Neural progenitor cell (in vitro differentiated cells): ENCODE measurements at places on chromosomes 3 and 15.

GRCh38 chr3:5197022-5197421 is 9.5 kb downstream of the EDEM1 start:
- H3K4me1 ChIP-seq, result no peaks in the 10 kb centered on the region
- H3K4me3 ChIP-seq, result no peak overlapping the region
- no peak overlapping the region for H3K27ac ChIP-seq
- no peak for DNase-seq
- H3K36me3 ChIP-seq, result no peaks in the 10 kb centered on the region

DNA sequence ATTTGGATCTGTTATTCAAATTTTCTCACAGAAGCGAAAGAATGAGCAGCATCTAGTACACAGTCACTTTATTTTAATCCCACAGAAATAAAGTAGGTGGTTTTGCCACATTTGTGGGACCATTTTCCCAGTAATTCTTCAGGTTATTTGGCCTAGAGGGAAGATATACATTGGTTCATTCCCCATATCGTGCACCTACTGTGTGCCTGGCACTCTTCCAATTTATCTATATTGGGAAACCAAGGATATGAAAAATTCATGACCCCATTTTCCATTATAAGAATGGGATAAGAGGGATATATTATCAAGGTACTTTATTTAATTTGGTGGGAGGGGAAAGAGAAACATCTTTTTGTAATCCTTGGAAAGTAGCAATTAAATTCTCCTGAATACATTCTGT is 35.1 kb downstream of the TRIP4 start:
- H3K4me1 ChIP-seq, result no peaks in the 10 kb centered on the region
- DNase-seq, result no peak
- H3K27me3 ChIP-seq, result no peaks in the 10 kb centered on the region
- no peak overlapping the region for H3K27ac ChIP-seq
- H3K4me3 ChIP-seq, result no peak overlapping the region

DNA sequence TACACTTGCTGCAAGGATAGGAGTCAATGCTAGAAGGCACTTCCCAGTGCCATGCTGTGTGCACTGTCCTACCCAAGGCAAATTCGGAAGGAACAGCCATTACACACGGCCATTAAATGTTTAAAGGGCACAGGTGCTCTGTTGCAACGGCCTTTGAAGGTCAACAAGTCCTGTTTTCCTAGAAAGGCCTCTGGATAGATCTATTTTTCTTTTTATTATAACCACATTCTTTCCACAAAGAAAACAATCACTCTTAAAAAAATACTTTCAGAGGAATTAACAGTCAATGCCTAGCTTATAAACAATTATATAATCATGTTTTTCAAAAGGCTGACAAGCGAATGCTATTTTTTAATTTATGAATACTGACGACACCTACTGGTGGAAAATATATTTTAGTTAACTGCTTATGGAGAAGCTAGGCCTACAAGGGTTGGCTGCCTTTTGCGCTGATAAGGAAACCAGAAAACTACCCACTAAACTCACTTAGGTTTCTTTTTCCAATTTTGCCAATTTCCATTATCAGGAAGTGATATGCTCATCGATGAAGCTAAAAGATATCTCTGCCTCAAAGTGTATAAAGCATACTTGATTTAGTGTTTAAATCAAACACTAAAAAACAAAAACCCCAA is 2.4 kb downstream of the ARHGEF3 start:
- no peaks in the 10 kb centered on the region for H3K4me1 ChIP-seq
- peaks cover 21% of the 10 kb centered on the region for H3K27me3 ChIP-seq
- H3K4me3 ChIP-seq, result no peak overlapping the region
- DNase-seq, result peak; percentile 50
- H3K36me3 ChIP-seq, result no peaks in the 10 kb centered on the region
- no peak overlapping the region for H3K27ac ChIP-seq

DNA sequence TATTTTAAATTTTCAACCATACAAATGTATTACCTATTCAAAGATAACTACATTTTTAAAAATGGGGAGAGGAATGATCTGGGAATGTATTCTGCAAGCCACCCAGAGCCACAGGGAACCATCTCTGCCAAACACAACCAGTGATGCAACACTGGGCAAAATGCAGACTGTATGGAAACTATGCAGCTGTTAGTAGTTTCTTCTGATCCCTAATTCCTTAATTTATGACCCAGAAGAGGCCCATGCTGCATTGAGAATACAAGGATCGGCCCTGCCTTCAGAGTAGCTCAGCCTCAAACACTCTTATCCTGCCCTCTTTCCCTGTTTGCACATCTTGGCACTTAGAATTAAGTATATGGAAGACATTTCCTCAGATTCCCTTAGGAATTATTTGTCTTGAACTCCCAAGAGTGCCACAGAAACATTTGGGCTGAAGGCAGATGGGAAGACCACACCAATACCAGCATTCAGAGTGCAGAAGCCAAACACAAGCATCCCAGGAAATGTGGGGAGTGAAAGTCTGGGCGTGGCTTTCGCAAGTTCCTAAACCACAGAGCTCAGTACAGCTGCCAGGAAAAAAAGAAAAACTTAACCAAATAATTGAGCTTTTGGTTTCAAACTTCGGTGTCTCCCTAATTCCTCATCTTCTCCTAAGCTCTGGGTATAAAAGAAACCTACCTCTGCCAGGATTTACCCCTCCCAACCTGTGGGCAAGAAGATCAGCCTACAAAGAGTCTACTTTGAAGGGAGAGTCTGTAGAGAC is 5.3 kb downstream of the SNUPN start:
- no peak overlapping the region for H3K4me3 ChIP-seq
- DNase-seq, result no peak
- H3K4me1 ChIP-seq, result no peaks in the 10 kb centered on the region
- no peak overlapping the region for H3K27ac ChIP-seq
- no peaks in the 10 kb centered on the region for H3K36me3 ChIP-seq
- H3K27me3 ChIP-seq, result no peaks in the 10 kb centered on the region

GRCh38 chr3:52509753-52510328 is 14.7 kb downstream of the STAB1 start:
- peaks cover 19% of the 10 kb centered on the region for H3K4me1 ChIP-seq
- H3K36me3 ChIP-seq, result no peaks in the 10 kb centered on the region
- no peak overlapping the region for H3K27ac ChIP-seq
- H3K27me3 ChIP-seq, result no peaks in the 10 kb centered on the region
- H3K4me3 ChIP-seq, result no peak overlapping the region

DNA sequence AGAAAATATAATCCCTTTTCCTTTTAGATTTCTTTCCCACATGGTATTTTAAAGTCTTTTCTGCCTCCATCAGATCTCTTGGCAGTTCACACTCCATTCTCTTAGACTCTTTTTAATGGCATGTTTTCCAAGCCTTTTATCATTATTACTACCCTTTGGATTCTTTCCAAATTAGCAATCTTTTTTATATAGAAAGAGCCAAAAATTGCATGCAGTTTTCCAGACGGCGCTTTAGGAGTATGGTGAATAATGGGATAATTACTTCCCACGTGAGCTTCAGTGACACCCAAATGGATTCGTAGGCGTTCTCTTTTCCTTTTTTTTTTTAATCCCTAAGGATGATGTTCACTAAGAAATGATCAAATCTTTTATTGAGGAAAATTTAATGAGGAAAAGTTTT is 354.8 kb upstream of the DNAJC19 start:
- no peak overlapping the region for H3K4me3 ChIP-seq
- no peaks in the 10 kb centered on the region for H3K27me3 ChIP-seq
- DNase-seq, result no peak
- H3K4me1 ChIP-seq, result no peaks in the 10 kb centered on the region
- no peaks in the 10 kb centered on the region for H3K36me3 ChIP-seq
- no peak overlapping the region for H3K27ac ChIP-seq

DNA sequence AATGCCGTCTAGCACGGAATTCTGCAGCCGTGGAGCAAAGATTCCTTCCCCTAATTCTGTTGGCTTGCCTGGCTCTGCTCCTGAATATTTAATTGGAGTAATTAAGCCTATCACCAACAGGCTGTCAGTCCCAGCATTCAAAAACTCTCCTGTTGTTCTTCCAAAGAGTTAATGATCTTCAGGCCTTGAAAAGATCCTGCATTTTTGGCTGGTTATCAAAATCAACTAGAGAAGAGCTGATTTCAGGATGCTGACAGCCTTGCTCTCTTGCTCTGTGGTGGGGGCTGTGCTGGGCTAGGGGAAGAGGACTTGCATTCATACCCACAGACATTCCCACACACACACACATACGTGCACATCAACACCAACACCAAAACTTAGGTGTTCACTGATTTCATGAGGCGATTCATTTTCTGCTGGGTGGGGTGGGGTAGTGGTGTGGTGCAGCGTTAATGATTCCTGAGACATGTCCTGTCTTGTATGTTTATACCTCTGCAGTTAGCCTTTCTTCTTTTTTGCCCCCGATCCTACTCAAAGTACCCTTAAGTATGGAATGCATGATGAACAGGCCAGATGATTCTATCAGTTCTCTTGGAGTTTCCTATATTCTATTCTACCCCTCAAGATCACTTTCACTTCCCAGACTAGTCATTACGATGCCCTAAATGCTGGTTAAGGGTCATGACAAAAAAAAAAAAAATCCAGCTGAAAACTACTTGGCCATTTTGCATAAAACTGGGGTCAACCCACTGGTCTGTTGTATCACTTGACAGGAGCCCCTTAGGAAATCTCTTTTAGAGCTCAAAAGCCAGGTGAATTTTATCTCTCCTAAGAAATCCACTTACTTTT is 42.3 kb downstream of the CPN2 start:
- no peak overlapping the region for H3K4me3 ChIP-seq
- no peaks in the 10 kb centered on the region for H3K36me3 ChIP-seq
- H3K27me3 ChIP-seq, result peaks cover 5% of the 10 kb centered on the region

GRCh38 chr15:40766906-40767837 is 2.6 kb upstream of the C15orf62 start:
- H3K27ac ChIP-seq, result no peak overlapping the region
- peaks cover 34% of the 10 kb centered on the region for H3K27me3 ChIP-seq
- peaks cover 31% of the 10 kb centered on the region for H3K4me1 ChIP-seq
- H3K4me3 ChIP-seq, result no peak overlapping the region
- DNase-seq, result no peak

DNA sequence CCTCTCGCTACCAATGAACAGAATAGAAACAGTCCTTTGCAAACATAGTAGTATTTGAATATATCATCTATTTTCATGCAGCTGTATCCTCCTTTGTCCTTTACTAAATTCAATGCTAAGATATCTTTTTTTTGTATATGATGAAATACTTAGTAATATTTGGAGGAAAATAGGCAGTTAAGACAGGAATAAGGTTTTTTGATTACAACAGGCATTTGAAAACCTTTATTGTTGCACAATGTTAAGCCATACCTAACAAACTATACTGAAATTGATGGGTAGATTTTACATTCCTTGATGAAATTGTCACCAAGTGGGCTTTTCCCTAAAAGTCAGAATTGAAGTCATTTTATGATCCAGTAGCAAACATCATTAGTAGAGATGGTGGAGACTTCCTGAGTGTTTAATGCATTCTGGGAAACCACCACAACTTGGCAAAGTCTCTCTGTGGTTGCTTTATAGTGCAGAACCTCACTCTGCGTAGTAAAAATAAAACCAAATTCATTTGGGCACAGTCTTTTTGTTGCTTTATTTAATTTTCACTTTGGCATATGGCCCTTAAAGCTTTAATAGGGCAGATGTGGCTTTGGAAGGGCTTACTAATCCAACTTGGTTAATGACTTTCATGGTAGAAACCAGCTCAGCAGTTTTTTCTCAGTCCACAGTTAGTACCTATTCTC is 216.0 kb downstream of the DIPK2A start:
- peaks cover 13% of the 10 kb centered on the region for H3K4me1 ChIP-seq
- no peak overlapping the region for H3K27ac ChIP-seq
- no peaks in the 10 kb centered on the region for H3K36me3 ChIP-seq
- no peak overlapping the region for H3K4me3 ChIP-seq

DNA sequence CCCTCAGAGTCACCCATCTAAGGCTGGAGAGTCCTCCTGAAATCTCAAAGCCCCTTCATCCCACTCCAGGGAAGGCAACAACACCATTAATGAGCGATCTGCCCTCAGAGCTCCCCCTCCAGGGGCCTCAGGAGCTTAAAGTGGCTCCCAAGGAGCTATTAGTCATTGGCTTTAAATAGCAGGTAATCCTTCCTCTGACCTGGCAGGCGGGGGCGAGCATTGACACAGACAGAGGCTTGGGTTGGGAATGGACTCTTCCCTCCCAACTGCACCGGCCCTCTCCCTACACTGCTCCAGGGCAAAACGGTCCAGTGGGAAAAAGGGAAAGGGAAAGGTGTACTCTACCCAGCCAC is 1.4 kb downstream of the MFGE8 start:
- no peaks in the 10 kb centered on the region for H3K27me3 ChIP-seq
- DNase-seq, result peak; percentile 68
- H3K4me1 ChIP-seq, result peaks cover 18% of the 10 kb centered on the region
- no peaks in the 10 kb centered on the region for H3K36me3 ChIP-seq
- peak overlapping the region; percentile 68 for H3K4me3 ChIP-seq

- H3K4me1 ChIP-seq, result no peaks in the 10 kb centered on the region
- no peak overlapping the region for H3K4me3 ChIP-seq
- H3K36me3 ChIP-seq, result peaks cover 40% of the 10 kb centered on the region
Measured at GRCh38 chr3:138238711-138239110, 51.6 kb downstream of the ARMC8 start.

DNA sequence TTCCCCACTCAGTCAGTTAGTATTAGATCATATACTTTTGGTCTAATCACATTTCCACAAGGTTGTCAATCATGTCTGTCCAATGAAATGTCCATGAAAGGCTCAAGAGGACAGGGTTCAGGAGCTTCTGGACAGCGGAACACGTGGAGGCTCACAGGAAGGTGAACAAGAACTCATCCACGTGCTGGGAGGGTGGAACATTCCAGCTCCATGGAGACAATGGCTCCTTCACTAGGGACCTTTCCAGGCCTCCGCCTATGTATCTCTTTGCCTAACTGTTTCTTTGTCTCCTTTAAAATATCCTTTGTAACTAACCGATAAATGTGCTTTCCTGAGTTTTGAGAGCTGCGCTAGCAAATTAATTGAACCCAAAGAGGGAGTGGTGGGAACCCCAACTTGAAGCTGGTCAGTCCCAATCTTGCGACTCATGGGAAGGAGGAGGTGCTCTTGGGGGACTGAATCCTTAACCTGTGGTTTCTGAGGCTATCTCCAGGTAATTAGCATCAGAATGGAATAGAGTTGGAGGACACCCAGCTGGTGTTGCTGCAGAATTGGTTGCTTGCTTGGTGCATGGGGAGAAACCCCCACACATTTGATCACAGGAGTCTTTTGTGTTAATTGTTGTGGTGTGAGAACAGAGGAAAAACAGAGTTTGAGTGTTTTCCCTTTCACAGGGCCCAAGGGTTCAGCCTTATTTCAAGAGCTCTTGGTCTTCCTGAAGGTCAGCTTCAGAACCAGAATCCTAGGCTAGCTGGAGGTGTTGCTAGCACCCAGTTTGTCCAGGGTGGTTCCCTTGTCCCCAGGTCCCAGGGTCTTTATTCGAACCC is 3.0 kb upstream of the TKT start:
- peaks cover 28% of the 10 kb centered on the region for H3K4me1 ChIP-seq
- no peaks in the 10 kb centered on the region for H3K27me3 ChIP-seq
- peak; percentile 47 for DNase-seq
- H3K4me3 ChIP-seq, result no peak overlapping the region
- no peak overlapping the region for H3K27ac ChIP-seq
